ENCODE measurements at places on chromosomes 12 and 14.

GRCh38 chr14:23128969-23129758 is 10.1 kb upstream of the CEBPE start:
- no peak for DNase-seq

DNA sequence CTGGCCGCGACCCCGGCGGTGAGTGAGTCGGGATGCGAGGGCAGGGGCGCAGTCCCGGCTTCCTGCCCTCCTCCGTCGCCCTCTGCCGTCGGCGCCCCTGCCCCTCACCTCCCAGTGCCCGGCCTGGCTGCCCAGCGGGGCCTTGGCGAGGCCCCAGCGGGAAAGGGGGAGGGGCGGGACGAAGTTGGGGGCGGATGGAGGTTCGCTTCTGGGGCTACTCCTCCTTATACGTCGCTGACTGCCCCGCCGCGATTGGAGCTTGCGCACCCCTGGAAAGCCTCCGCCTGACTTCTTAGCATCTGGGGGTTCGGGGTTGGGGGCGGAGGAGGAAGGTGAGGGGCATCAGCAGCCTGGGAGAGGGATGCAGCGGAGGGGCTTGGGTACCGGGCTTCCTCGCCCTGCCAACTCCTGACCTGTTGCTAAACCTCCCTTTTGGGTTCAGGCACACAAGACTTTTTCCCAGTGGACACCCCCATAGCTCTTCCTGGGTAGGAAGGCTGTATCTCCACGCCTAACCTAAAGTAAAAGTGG is 406 bp downstream of the TMEM263 start:
- peak; percentile 38 for DNase-seq

GRCh38 chr12:95215949-95216348 is 1.3 kb downstream of the FGD6 start:
- DNase-seq, result no peak

DNA sequence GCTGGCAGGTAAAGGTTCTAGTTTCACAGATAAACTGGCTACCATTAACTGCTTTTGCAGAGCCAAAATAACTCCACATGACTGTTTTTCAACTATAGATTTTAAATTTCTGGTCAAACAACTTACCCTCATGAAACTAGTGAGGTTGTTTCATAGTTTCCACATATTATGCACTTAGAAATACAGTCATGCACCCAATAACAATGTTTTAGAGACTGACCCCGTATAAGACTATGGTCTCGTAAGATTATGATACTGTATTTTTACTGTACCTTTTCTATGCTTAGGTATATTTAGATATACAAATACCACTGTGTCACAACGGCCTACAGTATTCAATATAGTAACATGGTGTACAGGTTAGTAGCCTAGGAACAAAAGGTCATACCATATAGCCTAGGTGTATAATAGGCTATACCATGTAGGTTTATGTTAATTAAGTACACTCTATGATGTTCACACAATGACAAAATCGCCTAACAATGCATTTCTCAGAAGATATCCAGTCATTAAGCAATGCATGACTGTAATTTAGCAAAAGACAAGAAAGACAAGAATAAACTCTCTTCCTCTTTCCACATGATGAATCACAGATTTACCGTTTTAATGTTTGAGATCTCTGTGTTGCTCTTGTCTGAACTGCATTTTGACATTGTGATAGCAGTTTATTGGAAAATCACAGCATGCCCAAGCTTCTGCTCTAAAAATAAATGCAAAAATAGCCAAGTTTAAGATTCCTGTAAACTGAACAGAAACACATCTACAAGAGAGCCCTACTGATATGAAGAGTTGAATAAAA is 17.1 kb downstream of the DICER1 start:
- DNase-seq, result no peak

DNA sequence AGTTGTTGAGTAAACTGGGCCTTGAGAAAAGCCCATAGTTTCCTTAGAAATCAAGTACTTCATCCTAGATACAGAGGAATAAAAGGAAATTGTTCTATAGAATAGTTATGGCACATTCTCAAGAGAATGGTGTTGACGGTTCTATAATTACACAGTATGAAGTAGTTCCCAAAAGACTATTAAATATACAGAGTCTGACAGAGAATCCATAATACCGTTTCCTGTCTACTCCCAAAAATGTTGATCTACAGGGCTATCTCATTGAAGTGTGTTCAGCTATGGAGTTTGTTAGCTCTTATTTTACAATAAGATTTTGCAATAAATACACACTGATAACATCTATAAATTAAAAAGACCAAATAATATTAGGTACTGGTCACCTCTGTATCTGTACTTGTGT is 799.7 kb downstream of the RPS29 start:
- DNase-seq, result no peak

- no peak for DNase-seq
Observed at GRCh38 chr12:110367181-110367864, 36.2 kb downstream of the ANAPC7 start.

GRCh38 chr14:78028471-78028870 is 141.7 kb upstream of the NRXN3 start:
- no peak for DNase-seq

- no peak for DNase-seq
Observed at GRCh38 chr14:69684461-69685217, 73.2 kb downstream of the SUSD6 start.

DNA sequence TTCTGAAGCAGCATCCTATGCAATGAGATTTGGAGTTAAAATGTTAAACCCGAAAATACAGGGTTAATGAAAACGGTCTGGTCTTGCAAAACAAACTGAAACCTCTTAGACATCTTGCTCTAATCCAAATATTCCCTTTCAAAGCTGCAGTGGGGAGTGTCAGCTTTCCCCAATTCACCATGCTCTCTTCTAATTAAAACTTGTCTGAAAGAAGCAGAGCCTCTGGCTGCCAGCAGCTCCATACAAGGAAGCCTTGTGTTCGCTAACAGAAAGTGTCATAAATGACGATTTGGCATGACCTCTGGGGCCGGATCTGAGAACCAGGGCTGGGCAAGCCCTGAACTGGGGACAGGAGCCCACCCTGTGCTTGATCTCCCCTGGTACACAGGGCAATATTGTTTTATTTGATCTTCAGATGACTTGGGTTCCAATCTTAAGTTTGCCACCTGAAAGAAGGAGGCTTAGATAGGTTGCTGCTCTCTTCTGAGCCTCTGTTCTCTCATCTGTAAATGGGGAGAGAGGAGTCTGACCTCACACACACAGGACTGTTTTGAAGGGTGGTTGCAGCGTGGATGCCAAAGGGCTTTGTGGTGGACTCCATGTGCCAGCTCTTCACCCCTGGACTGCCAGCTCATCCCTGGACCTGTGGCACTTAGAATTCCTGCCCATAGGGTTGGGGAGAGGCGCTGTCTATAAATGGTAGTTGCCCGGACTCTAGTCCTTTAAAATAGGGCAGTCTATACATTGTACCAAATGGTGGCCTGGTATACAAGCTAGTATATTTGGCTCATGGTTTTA is 7.8 kb downstream of the KMT5A start:
- no peak for DNase-seq

DNA sequence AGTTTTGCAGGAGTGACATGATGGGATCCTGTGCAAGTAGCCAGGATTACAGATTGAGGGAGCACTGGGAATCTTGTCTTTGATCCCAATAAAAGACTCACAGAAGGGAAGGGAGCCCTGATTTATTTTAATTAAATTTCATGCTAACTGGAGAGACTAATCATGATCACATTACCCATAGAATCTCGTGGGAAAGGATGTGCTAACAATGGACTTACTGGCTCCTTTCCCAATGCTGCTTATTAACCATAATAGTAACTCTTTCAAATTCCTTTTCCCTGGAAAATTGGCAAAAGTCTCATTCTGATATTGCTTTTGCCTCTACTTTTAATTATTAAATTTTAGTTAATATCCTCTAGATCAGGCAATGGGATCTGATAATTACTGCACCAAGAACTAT is 174.8 kb upstream of the AVPR1A start:
- DNase-seq, result no peak

- DNase-seq, result peak; percentile 75
Observed at GRCh38 chr12:121773011-121773777, 20.3 kb downstream of the RHOF start.

DNA sequence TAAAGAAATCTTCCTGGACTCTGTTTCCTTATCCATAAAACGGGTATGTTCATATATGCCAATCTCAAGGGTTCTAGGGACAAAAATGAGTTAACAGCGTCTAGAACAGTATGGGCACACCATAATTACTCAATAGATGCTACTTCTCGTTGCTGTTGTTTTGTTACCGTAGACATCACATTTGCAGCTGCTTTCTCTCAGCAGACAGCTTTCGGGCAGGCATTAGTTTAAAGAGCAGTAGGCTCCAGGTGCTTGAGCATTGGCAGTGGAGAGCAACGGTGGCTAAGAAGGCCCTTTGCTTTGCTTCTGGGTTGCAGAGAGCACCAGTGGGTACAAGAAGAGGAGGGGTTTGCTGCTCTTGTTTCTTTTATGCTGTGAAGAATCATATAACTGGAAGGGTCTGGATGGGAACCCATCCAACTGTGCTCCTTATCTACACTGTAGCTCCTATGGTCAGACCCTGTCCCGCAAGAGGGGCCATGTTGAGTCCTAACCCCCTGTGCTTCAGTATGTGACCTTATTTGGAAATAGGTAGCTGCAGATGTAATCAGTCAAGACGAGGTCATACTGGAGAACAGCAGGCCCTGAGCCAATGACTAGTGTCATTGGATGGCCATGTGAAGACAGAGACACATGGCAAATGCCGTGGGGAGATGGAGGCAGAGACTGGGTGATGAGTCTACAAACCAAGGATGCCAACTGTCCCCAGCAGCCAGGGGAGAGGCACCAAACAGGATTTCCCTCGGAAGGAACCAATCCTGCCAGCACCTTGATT is 120.0 kb downstream of the RBM19 start:
- DNase-seq, result no peak

GRCh38 chr12:127722611-127723010 is 544.4 kb upstream of the TMEM132C start:
- DNase-seq, result no peak

GRCh38 chr14:69895109-69895508 is 15.9 kb downstream of the SMOC1 start:
- DNase-seq, result no peak

DNA sequence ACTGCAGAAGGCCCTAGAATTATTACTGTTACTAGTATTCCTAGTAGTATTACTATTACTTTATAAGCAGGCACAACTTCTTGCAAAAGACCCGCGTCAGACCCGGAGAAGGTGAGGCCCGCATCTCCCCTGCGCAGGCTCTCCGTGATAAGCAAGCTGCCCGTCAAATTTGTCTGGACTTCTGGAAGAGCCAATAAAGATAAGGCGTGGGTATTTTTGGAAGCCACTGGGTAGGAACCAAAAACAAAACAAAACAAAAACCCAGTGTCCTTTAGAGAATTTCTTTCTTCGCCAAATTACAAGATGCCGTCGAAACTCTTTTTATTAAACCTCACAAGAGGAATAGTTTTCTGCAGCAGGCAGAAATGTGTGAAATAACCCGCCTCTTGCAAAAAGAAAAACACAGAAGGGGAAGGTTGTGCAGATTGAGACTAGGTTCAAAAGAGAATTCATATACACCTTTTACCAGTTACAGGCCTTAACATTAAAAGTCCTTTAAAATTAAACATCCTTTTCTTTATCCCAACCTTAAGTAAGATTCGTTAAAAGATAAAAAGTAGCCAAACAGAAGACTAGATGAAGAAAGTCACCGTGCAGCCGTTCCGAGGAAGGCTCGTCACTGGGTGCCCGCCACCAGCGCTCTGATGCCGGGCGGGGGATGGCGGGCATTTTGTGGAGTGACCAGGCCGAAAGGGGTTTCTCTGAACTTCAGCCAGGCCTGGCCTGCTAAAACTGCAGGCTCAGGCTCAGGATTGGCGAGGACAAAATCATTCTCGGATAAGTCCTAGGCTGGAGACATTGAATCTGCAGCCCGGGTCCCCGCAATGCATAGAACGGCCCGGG is 1.6 kb downstream of the TBX5 start:
- DNase-seq, result no peak

GRCh38 chr12:111597831-111598636 is 1.1 kb downstream of the ATXN2 start:
- DNase-seq, result no peak

- DNase-seq, result no peak
Observed at GRCh38 chr14:103084021-103084919, at the start of gene LBHD2. Gene LBHD2 (plus strand): TSS chr14:103084210. CDS start chr14:103086013, 1,803 bp downstream.

GRCh38 chr14:49641697-49642129 is 6.7 kb upstream of the DNAAF2 start:
- DNase-seq, result no peak

DNA sequence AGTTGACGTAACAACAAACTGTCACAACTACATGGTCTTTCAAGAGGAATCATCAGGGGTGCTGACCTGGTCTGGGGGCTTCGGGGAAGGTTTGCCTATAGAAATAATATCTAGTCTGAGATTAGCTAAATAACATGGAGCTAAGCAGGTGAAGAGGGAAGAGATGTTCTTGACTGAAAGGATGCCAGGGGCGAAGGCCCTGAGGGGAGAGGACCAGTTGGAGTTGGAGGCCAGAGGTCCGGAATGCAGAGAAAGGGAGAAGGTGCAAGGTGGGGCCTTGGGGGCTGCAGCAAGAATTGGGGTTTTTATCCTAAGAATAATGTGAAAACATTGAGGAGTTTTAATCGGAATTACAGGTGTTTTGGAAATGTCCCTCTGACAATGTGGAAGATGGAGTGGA is 68.5 kb upstream of the RIC8B start:
- no peak for DNase-seq

DNA sequence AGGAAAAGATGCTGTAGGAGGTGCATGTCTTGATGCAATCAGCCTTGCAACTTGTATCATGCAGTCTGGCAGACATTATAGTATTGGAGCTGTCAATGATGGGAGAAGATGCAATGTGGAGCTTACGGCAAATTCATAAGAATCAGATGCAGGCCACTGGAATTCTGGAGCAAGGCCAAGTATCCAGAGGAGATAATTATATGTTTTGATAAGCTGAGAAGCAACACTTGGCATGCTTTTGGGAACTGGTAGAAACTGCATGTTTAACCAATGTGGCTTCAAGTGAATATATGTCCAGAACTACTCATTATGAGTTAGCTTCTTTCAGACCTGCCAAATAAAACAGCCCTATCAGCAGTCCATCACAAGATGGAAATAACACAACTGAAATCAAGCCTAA is 249.1 kb upstream of the PPFIA2 start:
- no peak for DNase-seq

DNA sequence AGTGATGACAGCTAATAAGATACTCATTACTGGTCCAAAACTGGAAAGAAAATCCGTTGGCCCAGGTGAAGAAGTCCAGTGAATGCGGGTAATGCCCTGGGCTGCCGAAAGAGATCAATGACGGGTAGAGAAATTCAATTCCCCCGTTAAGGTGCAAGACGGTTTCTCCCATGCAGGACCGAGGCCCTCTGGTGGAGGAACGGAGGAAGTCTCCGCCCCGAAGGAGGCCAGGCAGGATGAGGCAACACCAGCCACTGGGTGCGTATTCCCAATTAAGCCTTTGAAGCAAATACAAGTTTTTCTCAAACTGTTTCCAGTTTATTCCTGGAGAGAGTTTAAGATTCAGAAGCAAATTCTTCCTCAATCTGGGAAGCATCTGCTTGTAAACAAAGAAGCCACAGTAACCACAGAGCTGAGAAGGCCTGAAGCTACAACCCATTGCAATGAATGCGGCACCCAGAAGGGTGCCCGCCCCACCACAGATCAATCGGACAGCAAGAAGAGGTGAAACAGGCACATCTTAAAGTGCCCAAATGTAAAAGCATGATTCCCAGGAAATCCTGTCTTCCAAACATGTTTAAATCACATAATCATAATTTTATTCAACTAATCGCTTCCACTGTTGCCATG is 118.5 kb downstream of the TTC7B start:
- DNase-seq, result peak; percentile 69

- no peak for DNase-seq
Observed at GRCh38 chr12:92747151-92747550, 44.4 kb downstream of the PLEKHG7 start.

- DNase-seq, result no peak
Observed at GRCh38 chr12:79567175-79567563, 123.6 kb downstream of the PAWR start.

Data from CD4-positive, alpha-beta T cell treated with Interleukin-4 for 4 hours (primary cell).